Stimulated activated CD4-positive, alpha-beta T cell treated with anti-CD3 and anti-CD28 coated beads, TNF-alpha, amount 100 ng/mL, for 24 hours (primary cell): ENCODE measurements at places on chromosomes 12 and 14.
A peak's percentile ranks its signal among the peaks of the same experiment; 100 is the strongest.

- peak; percentile 31 for DNase-seq
Measured at GRCh38 chr12:39990122-39991101, 115.5 kb downstream of the SLC2A13 start.

- DNase-seq: no peak
Measured at GRCh38 chr12:116661341-116661740, 76.5 kb downstream of the SPRING1 start.

DNA sequence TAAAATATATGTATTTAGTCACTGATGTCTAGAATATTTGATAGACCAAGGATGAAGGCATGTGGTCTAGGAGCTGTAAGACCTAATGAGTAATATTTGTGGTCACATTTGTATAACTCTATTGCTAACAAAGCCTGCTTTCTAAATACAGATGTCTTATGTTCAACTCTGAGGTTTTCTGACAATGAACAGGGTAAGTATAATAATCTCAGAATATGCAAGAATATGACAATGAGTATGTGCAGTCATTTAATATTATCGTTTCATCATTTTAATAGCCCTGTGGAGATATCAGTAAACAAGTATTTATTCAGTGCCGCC is 389.6 kb downstream of the LRIG3 start:
- no peak for DNase-seq

- DNase-seq: no peak
Measured at GRCh38 chr12:110165540-110166159, 41.5 kb downstream of the IFT81 start.

GRCh38 chr14:31219169-31219568 is 11.6 kb upstream of the HECTD1 start:
- no peak for DNase-seq

DNA sequence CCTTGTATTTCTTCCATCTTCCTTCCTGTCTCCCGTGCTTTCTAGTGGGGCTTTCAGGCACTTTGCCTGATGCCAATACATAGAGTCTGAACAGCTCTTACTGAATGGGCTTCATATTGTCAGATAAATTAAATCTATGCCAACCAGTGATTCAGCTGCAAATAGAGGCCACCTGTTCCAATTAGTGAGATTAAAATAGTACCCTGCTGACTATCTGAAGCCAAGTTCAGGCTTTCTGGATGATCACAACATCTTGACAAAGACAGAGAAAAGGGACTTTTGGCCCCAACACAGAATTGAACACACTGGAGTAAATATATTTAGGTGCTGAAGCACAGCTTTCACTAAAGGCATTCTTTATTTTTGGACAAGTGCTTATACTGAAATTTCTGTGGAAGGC is 11.8 kb downstream of the TMCC3 start:
- no peak for DNase-seq
